ENCODE measurements at places on chromosomes 6 and 20.

DNA sequence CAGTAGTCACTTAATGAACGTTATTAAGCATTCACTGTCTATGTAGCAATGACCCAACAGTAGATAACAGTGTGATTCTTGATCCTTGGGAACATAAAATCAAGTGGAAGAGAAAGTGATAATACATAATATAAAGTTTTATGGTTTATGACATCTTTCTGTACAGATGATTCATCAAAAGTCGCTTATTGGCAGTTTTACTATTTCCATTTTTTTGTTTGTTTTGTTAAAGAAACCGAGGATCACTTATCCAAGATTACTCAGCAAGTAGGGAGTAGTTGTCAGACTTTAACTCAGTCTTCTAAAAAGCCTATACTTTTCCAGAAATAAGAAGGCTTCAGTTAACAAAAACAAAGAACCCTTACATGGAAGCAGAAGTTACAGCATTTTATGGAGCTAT lies 260.8 kb downstream of the ZFAND3 start:
- no peak for DNase-seq

- no peak for DNase-seq
These were observed 236.2 kb downstream of the CD83 start for GRCh38 chr6:14353798-14354197.

- peak; percentile 19 for DNase-seq
These were observed 122.6 kb upstream of the MCHR2 start for GRCh38 chr6:100116411-100117194.

DNA sequence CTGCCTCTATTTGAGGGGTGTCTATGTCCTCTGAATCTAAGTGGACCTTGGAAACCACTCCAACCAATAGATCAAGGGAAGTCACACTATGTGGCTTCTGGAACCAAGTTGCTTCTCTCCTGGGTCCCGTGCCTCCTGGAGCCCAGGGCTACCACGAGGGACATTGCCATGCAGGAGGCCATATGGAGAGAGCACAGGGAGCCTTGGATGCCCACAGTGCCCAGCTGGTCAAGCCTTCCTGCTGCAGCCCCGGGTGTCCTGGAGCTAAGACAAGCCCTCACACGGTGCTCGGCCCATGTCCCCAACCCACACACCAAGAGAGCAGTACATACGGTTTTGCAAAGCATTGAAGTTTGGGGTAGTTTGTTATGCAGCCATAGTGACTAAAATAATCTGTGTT lies 231.6 kb downstream of the SYNDIG1 start:
- DNase-seq = no peak

DNA sequence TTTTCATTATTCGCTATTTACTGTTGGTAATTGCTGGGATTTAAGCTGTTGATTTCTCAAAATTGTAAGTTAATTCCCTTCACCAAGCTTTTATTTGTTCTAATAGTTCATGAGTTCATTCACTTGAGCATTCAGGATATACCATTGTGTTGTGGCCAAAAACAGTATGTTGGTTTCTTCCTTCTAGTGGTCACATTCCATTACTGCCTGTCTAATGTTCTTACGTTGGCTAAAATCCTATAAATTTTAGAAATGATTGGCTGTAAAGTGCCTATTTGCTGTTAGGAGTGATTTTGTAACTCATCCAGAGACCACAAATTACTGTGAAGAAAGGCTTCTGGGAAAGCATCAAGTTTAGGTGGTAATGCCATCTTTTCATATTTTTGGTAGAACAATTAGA lies 76.3 kb downstream of the FARS2 start:
- no peak for DNase-seq

DNA sequence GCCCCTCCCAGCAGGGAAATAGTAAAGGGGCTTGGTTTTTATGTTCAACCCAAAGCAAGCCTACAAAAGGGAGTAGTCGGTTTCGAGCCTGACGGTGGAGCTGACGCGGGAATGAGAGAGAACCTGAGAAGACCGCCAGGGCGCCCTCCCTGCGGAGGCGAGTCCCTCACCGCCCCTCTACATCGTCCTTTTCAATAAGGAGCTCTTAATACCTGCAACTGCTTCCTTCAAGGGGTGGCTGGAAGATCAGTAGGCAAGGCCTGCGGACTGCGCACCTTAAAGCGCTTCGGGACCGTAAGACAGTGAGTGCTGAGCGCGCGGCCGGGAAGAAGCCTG lies 709 bp upstream of the ZNF76 start:
- DNase-seq = no peak

GRCh38 chr6:65449926-65450325 lies 257.1 kb downstream of the EYS start:
- no peak for DNase-seq

GRCh38 chr6:33324125-33324524 lies 6.6 kb upstream of the ZBTB22 start:
- DNase-seq = no peak

GRCh38 chr6:130432838-130433237 lies 67.0 kb downstream of the TMEM200A start:
- DNase-seq = no peak

- DNase-seq = no peak
These were observed 216.5 kb downstream of the LY86 start for GRCh38 chr6:6804843-6805615.

- no peak for DNase-seq
These were observed 11.2 kb upstream of the MROH8 start for GRCh38 chr20:37190354-37191112.

DNA sequence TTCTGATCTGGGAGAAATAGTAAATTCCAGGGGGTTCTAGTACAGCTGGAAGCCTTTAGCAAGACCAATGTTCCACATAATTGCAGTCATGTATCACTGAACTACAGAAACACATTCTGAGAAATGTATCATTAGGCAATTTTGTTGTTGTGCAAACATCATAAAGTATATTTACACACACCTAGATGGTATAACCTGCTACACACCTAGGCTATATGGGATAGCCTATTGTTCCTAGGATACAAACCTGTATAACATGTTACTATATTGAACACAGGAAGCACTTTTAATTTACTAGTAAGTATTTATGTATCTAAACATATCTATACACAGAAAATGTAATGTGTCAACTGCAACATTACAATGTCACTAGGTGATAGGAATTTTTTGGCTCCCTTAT lies 525.9 kb upstream of the NRSN1 start:
- no peak for DNase-seq

DNA sequence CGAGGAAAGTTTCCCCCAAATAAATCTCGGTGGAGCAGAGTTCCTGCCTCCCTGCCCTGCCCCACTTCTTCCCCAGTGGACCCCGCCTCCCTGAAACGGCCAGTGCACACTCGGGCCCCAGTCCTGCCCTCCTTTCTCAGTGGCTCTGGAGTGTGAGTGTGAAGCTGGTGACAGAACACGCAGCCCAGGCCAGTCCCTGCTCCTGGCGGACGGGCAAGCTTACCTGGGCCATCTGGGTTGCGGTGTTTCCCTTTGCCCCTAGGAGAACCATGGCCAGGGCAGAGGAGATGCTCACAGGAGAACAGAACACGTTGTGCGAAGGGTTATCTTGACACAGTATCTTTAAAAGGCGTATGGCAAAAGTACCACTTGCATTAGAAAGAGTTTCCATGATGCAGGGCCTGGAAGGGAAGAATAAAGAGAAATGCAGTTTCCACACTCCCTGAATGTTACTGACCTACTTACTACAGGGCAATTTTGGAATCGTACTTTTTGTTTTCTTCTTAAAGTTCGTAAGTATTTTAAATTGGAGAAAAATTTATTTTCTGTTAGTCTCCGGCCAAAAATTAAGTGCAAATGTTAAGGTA lies 2.8 kb downstream of the SERPINB9 start:
- DNase-seq = no peak

- no peak for DNase-seq
These were observed 62.6 kb downstream of the FAM50B start for GRCh38 chr6:3911614-3912336.

- DNase-seq = peak; percentile 10
These were observed 2.0 kb downstream of the SMIM29 start for GRCh38 chr6:34246563-34247391.

DNA sequence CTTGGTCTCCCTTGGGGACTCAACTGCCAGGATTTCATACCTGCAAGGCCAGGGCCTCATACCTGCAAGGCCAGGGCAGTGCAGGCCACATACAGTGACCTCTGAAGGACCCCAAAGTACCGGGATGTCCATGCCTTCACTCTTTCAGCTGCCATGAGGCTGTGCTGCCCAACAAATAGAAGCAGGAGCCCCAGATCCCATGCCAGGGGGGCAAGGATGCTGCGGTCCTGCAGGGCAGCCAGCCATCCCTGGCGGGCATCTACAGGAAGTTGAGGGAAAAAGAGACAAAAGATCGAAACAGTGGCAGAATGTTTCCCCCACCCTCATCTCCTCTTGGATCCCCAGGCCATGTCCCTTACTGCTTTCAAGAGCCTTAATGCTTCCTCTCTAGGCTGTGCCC lies 799 bp downstream of the NRM start:
- DNase-seq = no peak

- DNase-seq = no peak
These were observed 17.8 kb upstream of the ZNF217 start for GRCh38 chr20:53611449-53611894.

GRCh38 chr6:84779380-84779779 lies 15.0 kb upstream of the TBX18 start:
- no peak for DNase-seq

GRCh38 chr6:155373276-155373675 lies 59.0 kb upstream of the TFB1M start:
- no peak for DNase-seq

Data from cerebellum (tissue), 4 donors.